ENCODE measurements at places on chromosomes 11 and 22. TPM values are rescaled to one million over a fixed set of nuclear protein-coding genes. Genes with fewer than 3 reads are reported as not detected.

DNA sequence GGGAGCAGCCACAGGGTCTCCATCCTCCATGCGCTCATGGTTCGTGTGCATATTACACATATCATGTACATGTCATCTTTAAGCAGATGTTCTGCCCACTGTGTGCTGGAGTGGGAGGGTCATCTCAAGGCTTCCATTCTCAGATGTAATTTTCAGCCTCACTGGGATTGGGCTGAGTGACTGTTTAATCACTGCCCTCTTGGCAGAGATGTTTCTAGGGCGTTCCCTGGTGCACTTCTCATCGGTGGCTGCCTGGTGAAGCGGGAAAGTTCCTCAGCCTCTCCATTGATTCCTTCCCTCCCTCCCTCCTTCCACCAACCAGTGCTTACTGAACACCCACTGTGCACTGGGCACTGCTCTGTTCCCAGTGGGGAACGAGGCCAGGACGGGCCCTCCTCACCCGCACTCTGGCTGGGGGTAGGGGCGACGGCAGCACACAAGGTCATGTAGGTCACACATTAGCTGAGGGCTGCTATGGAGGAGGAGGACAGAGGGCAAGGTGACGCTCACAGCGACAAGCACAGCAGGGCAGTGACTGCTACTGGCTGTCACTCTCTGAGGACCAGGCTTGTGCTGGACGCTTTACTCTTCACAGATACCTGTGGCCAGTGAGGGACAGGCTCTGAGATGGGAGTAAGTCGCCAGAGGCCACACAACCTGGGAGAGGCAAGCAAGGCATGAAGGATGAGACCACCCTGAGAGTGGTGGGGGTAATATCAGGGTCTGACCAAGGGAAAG is 22.9 kb downstream of the GNAZ start:
- H3K36me3 ChIP-seq, result peaks cover 15% of the 10 kb centered on the region
- no peak overlapping the region for H3K27ac ChIP-seq
- peaks cover 7% of the 10 kb centered on the region for H3K4me1 ChIP-seq
- no peaks in the 10 kb centered on the region for H3K27me3 ChIP-seq

DNA sequence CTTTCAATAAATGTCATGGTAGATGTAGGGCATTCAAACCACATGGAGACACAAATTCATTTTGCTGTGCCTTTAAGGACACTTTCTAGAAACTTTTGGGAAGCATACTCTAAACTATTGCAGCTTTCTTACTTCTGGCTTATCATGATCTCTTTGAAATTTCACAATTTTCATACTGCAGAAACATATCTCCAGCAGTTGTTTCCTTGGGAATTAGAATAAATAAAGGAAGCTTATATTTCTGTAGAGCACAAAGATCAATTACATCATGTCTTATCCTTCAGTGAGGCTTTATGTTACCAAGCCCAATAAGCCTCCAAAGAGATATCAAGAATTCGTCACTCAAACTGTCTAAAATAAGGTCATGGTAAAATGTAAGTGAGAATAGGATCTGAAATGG is 74.5 kb upstream of the RAB38 start:
- no peak overlapping the region for H3K4me3 ChIP-seq
- no peak overlapping the region for H3K27ac ChIP-seq
- H3K27me3 ChIP-seq, result no peaks in the 10 kb centered on the region

- H3K4me3 ChIP-seq, result peak overlapping the region; percentile 98
- no peak for DNase-seq
- peak overlapping the region; percentile 98 for H3K27ac ChIP-seq
- H3K4me1 ChIP-seq, result peaks cover 45% of the 10 kb centered on the region
- H3K27me3 ChIP-seq, result peaks cover 18% of the 10 kb centered on the region
These were observed 628 bp upstream of the GGA1 start for GRCh38 chr22:37607935-37608476.

GRCh38 chr11:70816156-70816678 is 417.9 kb downstream of the CTTN start:
- no peak for DNase-seq
- no peak overlapping the region for H3K4me3 ChIP-seq
- no peak overlapping the region for H3K27ac ChIP-seq
- no peaks in the 10 kb centered on the region for H3K27me3 ChIP-seq
- no peaks in the 10 kb centered on the region for H3K36me3 ChIP-seq

GRCh38 chr11:11122749-11123148 is 230.3 kb downstream of the CSNK2A3 start:
- no peaks in the 10 kb centered on the region for H3K4me1 ChIP-seq
- DNase-seq, result no peak
- H3K27me3 ChIP-seq, result no peaks in the 10 kb centered on the region
- H3K27ac ChIP-seq, result no peak overlapping the region

DNA sequence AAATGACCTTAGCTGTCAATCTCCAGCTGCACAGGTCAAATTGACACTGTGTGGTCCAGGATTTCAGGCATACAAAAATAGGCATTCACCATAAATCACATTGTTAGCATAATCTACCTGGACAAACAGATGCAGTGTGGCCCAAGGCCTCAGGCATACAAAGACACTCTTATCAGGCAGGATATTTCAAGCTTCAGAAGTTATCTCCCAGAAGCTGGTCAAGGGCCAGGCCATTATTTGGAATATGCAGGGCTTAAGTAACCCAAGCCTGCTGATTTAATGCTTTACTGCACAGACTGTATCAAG is 25.5 kb upstream of the HORMAD2 start:
- H3K27me3 ChIP-seq, result no peaks in the 10 kb centered on the region
- H3K36me3 ChIP-seq, result no peaks in the 10 kb centered on the region
- no peaks in the 10 kb centered on the region for H3K4me1 ChIP-seq
- H3K4me3 ChIP-seq, result no peak overlapping the region
- H3K27ac ChIP-seq, result no peak overlapping the region
- no peak for DNase-seq

DNA sequence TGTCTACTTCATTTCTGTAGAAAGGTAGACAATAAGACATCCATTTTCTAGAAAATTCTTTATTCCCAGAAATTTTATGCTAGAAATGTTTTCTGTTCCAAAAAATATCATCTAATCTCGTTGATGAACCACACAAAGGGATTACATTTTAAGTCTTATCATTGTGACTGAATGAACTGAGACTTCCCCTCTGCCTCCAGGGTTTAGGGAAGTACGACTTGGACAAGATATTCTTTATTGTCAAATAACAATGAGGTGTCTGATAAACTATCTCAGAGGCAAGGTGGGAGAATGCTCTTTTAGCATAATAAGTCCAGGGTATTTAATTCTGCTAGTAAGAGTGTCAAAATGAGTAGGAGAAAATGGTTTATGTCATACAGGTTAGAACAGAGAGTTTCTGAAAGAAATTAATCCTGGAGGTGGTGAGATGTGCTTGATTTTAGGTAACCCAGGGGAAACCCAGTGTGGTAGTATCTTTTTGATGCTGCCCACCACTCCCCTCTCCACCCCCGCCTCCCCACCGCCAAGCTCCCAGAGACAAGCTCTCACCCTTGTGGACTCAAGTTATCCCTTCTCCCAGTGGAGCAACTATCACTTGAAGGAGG is 100.6 kb downstream of the CD44 start:
- H3K27ac ChIP-seq, result no peak overlapping the region
- H3K36me3 ChIP-seq, result no peaks in the 10 kb centered on the region
- no peak for DNase-seq
- no peak overlapping the region for H3K4me3 ChIP-seq

DNA sequence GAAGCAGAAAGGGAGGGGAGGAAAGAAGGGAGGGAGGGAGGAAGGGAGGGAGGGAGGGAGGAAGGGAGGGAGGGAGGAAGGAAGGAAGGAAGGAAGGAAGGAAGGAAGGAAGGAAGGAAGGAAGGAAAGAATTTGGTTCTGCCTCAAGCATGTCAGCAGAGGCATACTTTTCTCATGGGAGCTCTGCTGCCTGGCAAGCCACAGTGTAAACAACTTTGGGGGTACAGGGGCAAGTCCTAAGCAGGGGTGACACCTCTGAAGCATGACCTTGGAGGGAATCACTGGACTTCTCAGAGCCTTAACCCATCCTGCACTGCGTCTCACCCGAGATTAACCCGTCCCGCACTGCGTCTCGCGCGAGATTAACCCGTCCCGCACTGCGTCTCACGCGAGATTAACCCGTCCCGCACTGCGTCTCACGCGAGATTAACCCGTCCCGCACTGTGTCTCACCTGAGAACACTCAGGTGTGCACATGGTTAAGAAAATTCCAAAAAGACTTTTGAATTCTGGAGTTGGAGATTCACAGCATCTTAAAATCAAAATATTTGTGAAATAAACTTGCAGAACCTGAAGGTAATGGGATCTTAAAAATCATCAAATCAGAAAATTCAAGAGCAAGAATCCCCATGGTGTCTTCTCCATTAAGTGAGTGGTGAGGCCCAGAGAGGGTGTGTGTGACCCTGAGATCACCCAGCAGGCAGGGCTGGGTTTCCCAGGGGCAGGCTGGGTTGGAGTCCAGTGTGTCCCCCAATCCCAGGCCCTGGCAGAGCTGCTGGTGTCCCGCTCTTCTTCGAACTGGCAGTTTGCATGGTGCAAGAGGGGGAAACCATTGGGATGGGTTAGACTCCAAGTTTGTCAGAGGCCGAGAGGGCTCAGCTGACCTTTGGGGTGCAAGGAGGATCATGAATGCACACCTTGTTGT is 190.4 kb downstream of the MN1 start:
- no peak for DNase-seq
- H3K36me3 ChIP-seq, result no peaks in the 10 kb centered on the region
- H3K4me3 ChIP-seq, result no peak overlapping the region
- H3K27ac ChIP-seq, result no peak overlapping the region
- H3K27me3 ChIP-seq, result peaks cover 7% of the 10 kb centered on the region
- H3K4me1 ChIP-seq, result peaks cover 7% of the 10 kb centered on the region

DNA sequence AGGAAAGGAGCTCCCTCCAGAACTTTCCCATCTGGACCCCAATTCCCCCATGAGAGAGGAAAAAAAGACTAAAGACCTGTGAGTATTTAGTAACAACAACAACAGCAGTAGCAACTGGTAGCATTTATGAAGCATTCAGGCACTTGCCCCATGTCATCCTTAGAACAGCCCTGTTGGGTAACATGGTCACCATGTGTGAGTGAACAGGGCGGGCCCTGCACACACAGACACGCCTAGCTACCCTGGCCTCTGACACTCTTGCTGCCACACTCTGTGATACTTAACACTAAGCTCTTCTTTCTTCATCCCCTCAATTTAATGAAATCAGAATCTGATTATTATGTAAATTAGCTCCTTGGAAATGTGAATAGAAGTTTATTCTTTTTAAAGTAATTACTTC is 26.1 kb upstream of the SLC25A18 start:
- peaks cover 6% of the 10 kb centered on the region for H3K4me1 ChIP-seq
- no peaks in the 10 kb centered on the region for H3K36me3 ChIP-seq
- DNase-seq, result no peak
- no peaks in the 10 kb centered on the region for H3K27me3 ChIP-seq
- no peak overlapping the region for H3K4me3 ChIP-seq
- H3K27ac ChIP-seq, result no peak overlapping the region

- no peaks in the 10 kb centered on the region for H3K4me1 ChIP-seq
- no peaks in the 10 kb centered on the region for H3K36me3 ChIP-seq
- no peak for DNase-seq
- H3K27ac ChIP-seq, result no peak overlapping the region
- no peak overlapping the region for H3K4me3 ChIP-seq
- H3K27me3 ChIP-seq, result no peaks in the 10 kb centered on the region
These were observed 60.0 kb downstream of the MYO18B start for GRCh38 chr22:25802018-25802417.

- no peaks in the 10 kb centered on the region for H3K27me3 ChIP-seq
- H3K36me3 ChIP-seq, result no peaks in the 10 kb centered on the region
- H3K4me3 ChIP-seq, result no peak overlapping the region
These were observed 9.7 kb downstream of the MMP3 start for GRCh38 chr11:102833731-102834130.

The CHRM4 gene
- 0.99 TPM for total RNA-seq

The GNB1L gene
- 3.6 TPM for total RNA-seq

The CRYBB1 gene
- 0.82 TPM for total RNA-seq

The NPAS4 gene
- 0.95 TPM for total RNA-seq

The TTC38 gene
- total RNA-seq, result 34.6 TPM

All from sigmoid colon (tissue), 7 donors.